ENCODE measurements at places on chromosomes 12 and 14. TPM values are rescaled to one million over a fixed set of nuclear protein-coding genes. Genes with fewer than 3 reads are reported as not detected.

DNA sequence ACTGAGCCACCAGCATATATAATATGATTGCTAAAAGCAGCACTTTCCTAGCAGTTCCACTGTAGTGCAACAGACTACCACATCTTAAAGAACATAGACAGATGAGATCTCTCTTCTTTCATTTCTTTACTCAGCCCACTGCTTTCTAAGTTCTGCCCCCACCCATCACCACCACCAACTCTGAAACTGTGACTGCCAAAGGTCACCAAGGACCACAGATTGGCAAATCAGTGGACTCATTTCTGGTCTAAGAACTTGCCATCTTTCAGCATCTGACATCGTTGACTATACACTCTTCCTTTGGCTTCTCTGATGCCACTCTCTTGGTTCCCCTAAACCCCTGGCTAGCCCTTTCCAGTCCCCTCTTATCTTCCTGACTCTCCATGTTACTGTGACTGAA, 38.4 kb downstream of the IFNG start:
- no peaks in the 10 kb centered on the region for H3K27me3 ChIP-seq
- no peaks in the 10 kb centered on the region for H3K36me3 ChIP-seq
- no peak for DNase-seq

- no peaks in the 10 kb centered on the region for H3K27me3 ChIP-seq
- H3K4me1 ChIP-seq, result no peaks in the 10 kb centered on the region
- no peak overlapping the region for H3K4me3 ChIP-seq
- H3K27ac ChIP-seq, result no peak overlapping the region
- no peak for DNase-seq
- H3K36me3 ChIP-seq, result no peaks in the 10 kb centered on the region
These were observed 25.5 kb upstream of the NAA30 start for GRCh38 chr14:57364659-57365450.

DNA sequence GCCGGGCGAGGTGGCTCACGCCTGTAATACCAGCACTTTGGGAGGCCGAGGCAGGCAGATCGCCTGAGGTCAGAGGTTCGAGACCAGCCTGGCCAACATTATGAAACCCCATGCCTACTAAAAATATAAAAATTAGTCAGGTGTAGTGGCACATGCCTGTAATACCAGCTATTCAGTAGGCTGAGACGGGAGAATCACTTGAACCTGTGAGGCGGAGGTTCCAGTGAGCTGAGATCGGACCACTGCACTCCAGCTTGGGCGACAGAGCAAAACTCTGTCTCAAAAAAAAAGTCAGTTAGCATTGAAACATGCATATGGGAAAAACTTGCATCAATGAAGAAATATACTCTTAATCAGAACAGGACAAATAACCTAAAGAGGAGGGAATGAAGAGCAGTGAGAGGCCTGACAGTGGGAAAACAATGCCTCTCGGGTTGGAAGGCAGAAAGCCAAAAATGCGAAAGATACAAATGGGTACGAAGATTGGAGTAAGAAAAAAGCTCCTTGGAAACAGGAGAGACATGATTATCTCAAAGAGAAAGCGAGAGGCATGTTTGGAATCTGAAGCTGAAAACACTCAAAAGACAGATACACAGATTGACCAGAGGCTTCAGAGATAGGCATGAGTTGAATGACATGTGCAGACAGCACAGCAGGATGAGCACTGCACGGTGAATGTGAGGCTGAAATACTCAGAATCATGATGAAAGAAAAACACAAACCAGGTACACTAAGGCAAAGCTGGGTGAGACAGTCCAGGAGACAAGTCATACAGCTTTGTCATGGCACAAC, 30.6 kb downstream of the RESF1 start:
- no peaks in the 10 kb centered on the region for H3K27me3 ChIP-seq
- DNase-seq, result no peak
- H3K27ac ChIP-seq, result no peak overlapping the region

DNA sequence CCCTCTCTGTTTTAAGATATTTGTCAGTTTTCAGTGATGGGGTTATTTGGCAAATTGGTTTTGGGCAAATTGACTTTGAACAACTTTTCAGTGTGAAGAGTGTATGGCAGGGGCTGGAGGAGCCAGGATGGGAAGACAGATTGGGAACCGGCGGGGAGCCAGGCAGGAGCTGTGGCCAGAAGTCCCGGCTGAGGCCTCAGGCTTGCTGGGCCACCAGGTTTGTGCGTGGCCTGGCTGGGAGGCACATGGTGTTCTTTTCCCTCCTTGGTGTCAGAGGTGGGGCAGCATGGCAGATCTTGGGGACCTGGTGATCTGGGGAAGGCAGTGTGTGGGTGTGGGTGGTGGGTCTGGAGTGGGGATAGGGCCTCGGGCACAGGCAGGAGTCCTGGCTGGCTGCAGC, 61.1 kb downstream of the SLC25A47 start:
- no peak overlapping the region for H3K4me3 ChIP-seq
- H3K4me1 ChIP-seq, result no peaks in the 10 kb centered on the region
- DNase-seq, result no peak
- H3K27ac ChIP-seq, result no peak overlapping the region
- H3K36me3 ChIP-seq, result no peaks in the 10 kb centered on the region

- H3K4me3 ChIP-seq, result no peak overlapping the region
- DNase-seq, result peak; percentile 1
- H3K36me3 ChIP-seq, result no peaks in the 10 kb centered on the region
- H3K4me1 ChIP-seq, result no peaks in the 10 kb centered on the region
These were observed 378.1 kb downstream of the ALG10 start for GRCh38 chr12:34400411-34400881.

DNA sequence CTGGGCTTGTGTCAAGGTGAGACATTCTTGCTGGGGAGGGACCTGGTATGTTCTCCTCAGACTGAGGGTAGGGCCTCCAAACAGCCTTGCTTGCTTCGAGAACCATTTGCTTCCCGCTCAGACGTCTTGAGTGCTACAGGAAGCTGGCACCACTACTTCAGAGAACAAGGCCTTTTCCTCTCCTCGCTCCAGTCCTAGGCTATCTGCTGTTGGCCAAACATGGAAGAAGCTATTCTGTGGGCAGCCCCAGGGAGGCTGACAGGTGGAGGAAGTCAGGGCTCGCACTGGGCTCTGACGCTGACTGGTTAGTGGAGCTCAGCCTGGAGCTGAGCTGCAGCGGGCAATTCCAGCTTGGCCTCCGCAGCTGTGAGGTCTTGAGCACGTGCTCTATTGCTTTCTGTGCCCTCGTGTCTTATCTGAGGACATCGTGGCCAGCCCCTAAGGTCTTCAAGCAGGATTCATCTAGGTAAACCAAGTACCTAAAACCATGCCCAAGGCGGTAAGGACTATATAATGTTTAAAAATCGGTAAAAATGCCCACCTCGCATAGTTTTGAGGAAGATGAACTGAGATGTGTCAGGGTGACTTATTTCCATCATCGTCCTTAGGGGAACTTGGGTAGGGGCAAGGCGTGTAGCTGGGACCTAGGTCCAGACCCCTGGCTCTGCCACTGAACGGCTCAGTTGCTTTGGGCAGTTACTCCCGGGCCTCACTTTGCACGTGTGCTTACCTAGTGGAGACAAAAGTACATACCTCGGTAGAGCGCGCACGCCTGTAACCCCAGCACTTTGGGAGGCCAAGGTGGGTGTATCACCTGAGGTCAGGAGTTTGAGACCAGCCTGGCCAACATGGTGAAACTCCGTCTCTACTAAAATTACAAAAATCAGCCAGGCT, 4.3 kb downstream of the GAPDH start:
- H3K36me3 ChIP-seq, result peaks cover 14% of the 10 kb centered on the region
- no peak overlapping the region for H3K4me3 ChIP-seq
- peak overlapping the region; percentile 12 for H3K27ac ChIP-seq
- H3K27me3 ChIP-seq, result no peaks in the 10 kb centered on the region
- H3K4me1 ChIP-seq, result peaks cover 37% of the 10 kb centered on the region
- no peak for DNase-seq

- no peak for DNase-seq
- peak overlapping the region; percentile 48 for H3K27ac ChIP-seq
- no peaks in the 10 kb centered on the region for H3K27me3 ChIP-seq
These were observed 6.3 kb downstream of the FBXL14 start for GRCh38 chr12:1587927-1588574.

- no peak for DNase-seq
- peaks cover 28% of the 10 kb centered on the region for H3K4me1 ChIP-seq
- no peaks in the 10 kb centered on the region for H3K36me3 ChIP-seq
- H3K4me3 ChIP-seq, result peak overlapping the region; percentile 92
- no peaks in the 10 kb centered on the region for H3K27me3 ChIP-seq
- peak overlapping the region; percentile 99 for H3K27ac ChIP-seq
These were observed 606 bp downstream of the CINP start for GRCh38 chr14:102362084-102362483.

DNA sequence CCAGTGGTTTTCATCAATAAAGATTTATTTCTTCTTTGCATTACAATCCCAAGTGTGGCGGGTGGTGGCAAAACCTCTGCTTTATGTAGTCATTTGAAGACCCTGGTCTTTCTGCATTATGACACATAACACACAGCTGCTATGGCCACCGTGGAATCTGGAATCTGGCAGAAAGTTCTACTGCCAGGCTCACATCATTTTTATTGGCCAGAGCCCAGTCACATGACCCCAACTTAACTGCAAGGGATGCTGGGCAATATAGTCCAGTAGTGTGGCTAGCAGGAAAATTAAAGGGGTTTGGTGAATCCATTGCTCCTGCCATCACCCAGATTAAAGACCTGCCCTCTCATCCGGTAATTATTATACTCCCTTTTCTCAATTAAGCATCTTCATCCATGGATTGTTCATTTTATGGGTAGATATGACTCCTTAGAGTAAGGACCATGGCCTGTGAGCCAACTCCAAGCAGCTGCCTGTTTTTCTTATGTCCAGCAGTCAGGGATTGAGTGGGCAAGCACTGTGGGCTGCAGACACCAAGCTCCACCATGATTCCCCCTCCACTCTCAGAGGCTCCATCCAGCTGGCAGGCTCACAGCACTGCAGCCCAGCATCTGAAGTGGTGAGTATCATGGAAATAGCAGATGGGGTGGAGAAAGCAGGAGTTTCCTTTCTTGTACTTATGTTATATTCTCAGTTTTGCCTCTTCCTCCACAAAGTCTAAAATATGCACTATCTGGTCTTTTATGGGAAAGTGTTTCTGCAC, 1030.7 kb downstream of the AACS start:
- no peak for DNase-seq
- H3K4me1 ChIP-seq, result no peaks in the 10 kb centered on the region
- no peaks in the 10 kb centered on the region for H3K27me3 ChIP-seq
- no peak overlapping the region for H3K4me3 ChIP-seq

DNA sequence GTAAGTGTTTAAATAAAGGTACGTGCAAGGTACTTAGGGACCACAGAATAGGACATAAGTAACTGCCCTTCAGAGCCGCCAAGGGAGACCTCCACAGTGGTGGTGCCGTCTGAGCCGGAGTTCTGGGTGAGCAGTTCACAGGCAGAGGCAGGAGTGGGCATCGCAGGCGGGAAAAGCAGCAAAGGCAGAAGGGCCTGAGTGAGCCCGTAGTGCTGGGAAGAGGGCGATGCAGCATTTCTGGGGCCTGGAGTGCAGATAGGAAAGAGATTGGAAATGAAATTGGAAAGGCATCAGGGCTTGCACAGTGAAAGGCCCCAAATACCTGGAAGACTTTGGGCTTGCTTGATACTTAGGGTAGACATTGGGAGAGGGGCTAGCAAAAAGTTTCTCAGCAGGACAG, 32.9 kb downstream of the EVL start:
- no peak overlapping the region for H3K27ac ChIP-seq
- DNase-seq, result no peak
- no peaks in the 10 kb centered on the region for H3K27me3 ChIP-seq
- peaks cover 21% of the 10 kb centered on the region for H3K4me1 ChIP-seq

DNA sequence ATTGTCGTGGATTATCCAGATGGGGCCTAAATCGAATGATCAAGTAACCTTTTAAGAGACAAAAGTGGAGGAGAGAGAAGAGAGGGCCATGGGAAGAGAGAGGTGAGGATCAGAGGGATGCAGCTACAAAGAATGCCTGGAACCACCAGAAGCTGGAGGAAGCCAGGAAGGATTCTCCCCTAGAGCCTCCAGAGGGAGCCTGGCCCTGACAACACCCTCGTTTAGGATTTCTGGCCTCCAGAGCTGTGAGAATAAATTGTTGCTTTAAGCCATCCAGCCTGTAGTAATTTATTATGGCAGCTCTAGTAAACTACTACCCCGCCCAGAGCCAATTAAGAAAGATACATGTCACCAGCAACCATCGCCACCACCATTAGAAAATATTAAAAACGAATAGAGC, 46.2 kb upstream of the GSC start:
- no peak overlapping the region for H3K4me3 ChIP-seq
- H3K4me1 ChIP-seq, result no peaks in the 10 kb centered on the region
- H3K36me3 ChIP-seq, result no peaks in the 10 kb centered on the region

DNA sequence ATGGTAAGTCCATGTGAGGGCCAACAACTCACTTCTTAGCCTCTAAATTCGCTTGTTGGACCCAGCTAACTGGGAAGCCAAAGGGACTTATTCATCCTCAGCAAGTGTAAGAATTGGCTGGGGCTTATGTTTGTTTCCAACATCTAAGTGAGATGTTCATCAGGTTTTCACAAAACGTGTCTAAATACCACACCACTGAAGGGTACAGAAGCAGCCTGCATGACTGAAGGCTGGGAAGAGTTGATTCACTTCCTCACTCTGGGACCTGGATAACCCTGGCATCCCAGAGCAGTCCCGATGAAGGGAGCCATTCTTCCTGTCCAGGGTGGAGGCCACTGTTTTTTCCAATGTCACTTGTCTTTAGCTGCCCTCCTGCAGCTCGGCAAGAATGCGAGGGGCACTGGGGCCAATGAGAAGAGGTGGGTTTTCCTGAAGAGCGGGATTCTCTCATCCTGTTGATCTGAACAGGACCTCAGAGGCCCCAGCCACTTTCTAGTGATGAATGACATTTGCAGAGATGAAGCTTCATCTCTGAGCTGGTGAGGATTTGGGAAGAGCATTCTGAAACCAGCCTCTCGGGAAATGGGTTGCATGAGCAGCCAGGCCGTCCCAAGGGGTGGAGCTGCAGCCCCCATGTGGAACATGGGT, 12.2 kb upstream of the COL2A1 start:
- no peaks in the 10 kb centered on the region for H3K27me3 ChIP-seq
- H3K27ac ChIP-seq, result no peak overlapping the region
- H3K4me3 ChIP-seq, result no peak overlapping the region
- no peaks in the 10 kb centered on the region for H3K36me3 ChIP-seq
- H3K4me1 ChIP-seq, result no peaks in the 10 kb centered on the region

The DERA gene
- 22.9 TPM for total RNA-seq

The FGD6 gene
- 11.9 TPM for total RNA-seq

The FAM90A1 gene
- total RNA-seq, result not detected

The PIWIL1 gene
- total RNA-seq, result not detected

The TPPP2 gene
- 0.54 TPM for total RNA-seq

The CLEC4E gene
- total RNA-seq, result 1.1 TPM

The HSPB8 gene
- 558 TPM for total RNA-seq
